ENCODE measurements at places on chromosomes 12 and 14. TPM values are rescaled to one million over a fixed set of nuclear protein-coding genes. Genes with fewer than 3 reads are reported as not detected.

GRCh38 chr14:90639641-90640040, 176.6 kb downstream of the TTC7B start:
- no peak for DNase-seq
- no peaks in the 10 kb centered on the region for H3K27me3 ChIP-seq
- H3K4me1 ChIP-seq = peaks cover 41% of the 10 kb centered on the region
- no peak overlapping the region for H3K4me3 ChIP-seq
- no peaks in the 10 kb centered on the region for H3K36me3 ChIP-seq
- H3K27ac ChIP-seq = peak overlapping the region; percentile 77

GRCh38 chr12:124774462-124775167, 89.0 kb downstream of the SCARB1 start:
- H3K4me3 ChIP-seq = peak overlapping the region; percentile 11
- H3K27me3 ChIP-seq = no peaks in the 10 kb centered on the region
- no peak overlapping the region for H3K27ac ChIP-seq

DNA sequence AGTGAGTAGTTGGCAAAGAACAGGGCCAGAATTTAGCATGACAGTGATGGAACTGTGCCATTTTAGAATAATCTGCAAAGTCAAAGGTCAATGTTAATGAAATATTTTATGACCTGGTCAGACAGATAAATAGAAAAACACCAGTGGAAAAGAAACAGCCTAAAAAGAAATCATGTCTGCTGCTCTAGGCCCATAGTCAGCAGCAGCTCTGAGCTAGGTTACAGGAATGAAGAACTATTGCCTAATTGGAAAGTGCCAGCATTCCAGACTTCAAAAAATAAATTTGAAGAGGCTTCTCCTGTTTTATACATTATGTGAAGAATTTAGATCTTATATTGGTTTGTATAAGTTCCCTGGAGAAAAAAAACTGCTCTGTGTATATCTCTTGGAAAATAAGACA, 9.8 kb downstream of the NPC2 start:
- H3K27me3 ChIP-seq = no peaks in the 10 kb centered on the region
- H3K4me1 ChIP-seq = no peaks in the 10 kb centered on the region
- peaks cover 77% of the 10 kb centered on the region for H3K36me3 ChIP-seq
- no peak overlapping the region for H3K4me3 ChIP-seq

DNA sequence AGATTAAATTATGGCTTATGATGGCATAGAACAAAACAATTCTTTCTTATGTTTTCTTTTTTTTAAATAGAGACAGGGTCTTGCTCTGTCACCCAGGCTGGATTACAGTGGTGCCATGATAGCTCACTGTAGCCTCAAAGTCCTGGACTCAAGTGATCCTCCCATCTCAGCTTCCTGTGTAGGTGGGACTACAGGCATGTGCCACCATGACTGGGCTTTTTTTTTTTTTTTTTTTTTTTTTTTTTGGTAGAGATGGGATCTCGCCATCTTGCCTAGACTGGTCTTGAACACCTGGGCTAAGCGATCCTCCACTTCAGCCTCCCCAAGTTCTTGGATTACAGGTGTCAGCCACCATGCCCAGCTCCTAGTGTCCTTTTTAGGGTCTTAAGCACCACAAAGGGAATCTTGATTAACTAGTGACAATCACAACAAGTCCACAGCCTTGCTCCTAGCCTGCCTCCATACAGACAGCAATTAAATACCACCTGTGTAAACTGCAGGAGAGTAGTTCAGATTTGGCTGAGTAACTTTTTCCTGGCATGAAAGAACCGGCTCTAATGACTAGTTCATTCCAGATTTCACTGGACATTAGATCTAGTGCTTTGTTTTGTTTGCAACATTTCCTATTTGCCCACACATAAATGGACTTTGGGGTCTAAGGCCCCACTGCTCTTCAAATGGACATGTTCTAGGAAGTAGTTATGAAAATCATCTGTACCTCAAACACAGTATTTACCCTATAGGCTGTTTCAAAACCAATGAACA, 61.6 kb downstream of the SH2B3 start:
- peaks cover 15% of the 10 kb centered on the region for H3K4me1 ChIP-seq
- no peak overlapping the region for H3K4me3 ChIP-seq
- peak overlapping the region; percentile 51 for H3K27ac ChIP-seq
- no peak for DNase-seq

DNA sequence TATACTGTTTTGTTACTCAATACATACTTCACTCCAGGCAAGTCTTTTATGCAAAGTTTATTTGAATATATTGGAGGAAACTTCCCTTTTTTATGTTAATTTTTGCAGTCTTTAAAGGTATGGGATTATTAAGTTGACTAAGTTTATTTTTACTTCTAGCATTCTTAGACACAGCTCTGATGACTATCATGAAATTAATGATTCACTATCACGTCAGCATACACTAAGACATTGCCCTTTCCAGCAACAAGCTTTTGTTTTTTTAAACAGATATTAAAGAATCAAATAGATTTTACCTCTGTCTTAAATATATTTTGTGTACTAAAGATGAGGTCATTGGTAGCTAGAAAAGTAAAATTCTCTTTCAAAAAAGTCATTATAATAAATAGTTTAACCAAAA, 52.1 kb downstream of the DERA start:
- no peak overlapping the region for H3K4me3 ChIP-seq
- no peak for DNase-seq
- no peak overlapping the region for H3K27ac ChIP-seq
- peaks cover 75% of the 10 kb centered on the region for H3K36me3 ChIP-seq

GRCh38 chr12:7373226-7373625, 69.4 kb downstream of the ACSM4 start:
- no peaks in the 10 kb centered on the region for H3K36me3 ChIP-seq
- no peak overlapping the region for H3K27ac ChIP-seq
- H3K4me3 ChIP-seq = no peak overlapping the region

DNA sequence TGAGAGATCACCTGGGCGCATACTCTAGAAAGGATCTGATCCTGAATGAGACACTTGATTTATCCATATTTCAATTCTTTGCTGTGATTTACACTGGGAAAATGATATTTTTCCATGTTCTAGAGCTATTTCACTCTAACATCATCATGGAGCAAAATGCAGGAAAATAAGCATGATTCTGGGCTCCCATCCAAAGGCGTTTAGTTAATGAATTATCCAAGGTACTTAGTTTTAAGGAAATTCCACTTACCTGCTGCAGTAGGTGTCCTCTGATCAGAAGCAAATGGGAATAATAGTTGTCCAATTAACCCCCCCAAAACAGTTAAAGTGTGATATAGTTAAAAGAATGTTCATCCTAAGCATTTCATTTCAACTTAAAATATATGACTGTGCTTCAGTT, 204.5 kb upstream of the PRKD1 start:
- H3K4me3 ChIP-seq = no peak overlapping the region
- H3K4me1 ChIP-seq = no peaks in the 10 kb centered on the region
- H3K27ac ChIP-seq = no peak overlapping the region
- no peaks in the 10 kb centered on the region for H3K27me3 ChIP-seq

- H3K27ac ChIP-seq = no peak overlapping the region
- H3K27me3 ChIP-seq = no peaks in the 10 kb centered on the region
- DNase-seq = no peak
- H3K4me1 ChIP-seq = no peaks in the 10 kb centered on the region
- no peak overlapping the region for H3K4me3 ChIP-seq
- no peaks in the 10 kb centered on the region for H3K36me3 ChIP-seq
These were observed 24.6 kb upstream of the SERPINA1 start for GRCh38 chr14:94412671-94413638.

GRCh38 chr14:64060648-64061096, 207.9 kb downstream of the SYNE2 start:
- H3K4me3 ChIP-seq = no peak overlapping the region
- DNase-seq = no peak
- peaks cover 8% of the 10 kb centered on the region for H3K36me3 ChIP-seq
- H3K27me3 ChIP-seq = no peaks in the 10 kb centered on the region

DNA sequence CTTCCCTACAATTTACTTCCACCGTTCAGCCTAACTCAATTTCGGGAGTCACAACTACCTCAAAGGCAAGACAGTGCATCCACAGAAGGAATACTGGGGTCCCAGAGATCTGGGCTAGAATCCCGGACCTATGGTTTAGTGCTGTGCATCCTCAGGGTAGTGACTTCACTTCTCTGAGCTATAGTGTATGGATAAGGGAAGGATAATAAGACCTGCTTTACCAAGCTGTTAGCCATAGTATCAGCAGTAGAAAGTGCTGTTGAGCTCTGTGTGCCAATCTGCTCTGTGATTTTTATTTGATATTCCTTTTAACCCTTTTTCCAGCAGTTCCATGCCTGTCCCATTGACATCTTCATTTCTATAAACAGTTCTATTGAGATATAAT, 1044.3 kb downstream of the BCL11B start:
- no peaks in the 10 kb centered on the region for H3K4me1 ChIP-seq
- H3K4me3 ChIP-seq = no peak overlapping the region
- peaks cover 4% of the 10 kb centered on the region for H3K27me3 ChIP-seq
- DNase-seq = no peak
- H3K36me3 ChIP-seq = no peaks in the 10 kb centered on the region

- no peak overlapping the region for H3K4me3 ChIP-seq
- H3K27ac ChIP-seq = no peak overlapping the region
- H3K27me3 ChIP-seq = no peaks in the 10 kb centered on the region
- H3K36me3 ChIP-seq = no peaks in the 10 kb centered on the region
- H3K4me1 ChIP-seq = no peaks in the 10 kb centered on the region
- no peak for DNase-seq
These were observed 8.5 kb upstream of the PLEKHH1 start for GRCh38 chr14:67524634-67524963.

DNA sequence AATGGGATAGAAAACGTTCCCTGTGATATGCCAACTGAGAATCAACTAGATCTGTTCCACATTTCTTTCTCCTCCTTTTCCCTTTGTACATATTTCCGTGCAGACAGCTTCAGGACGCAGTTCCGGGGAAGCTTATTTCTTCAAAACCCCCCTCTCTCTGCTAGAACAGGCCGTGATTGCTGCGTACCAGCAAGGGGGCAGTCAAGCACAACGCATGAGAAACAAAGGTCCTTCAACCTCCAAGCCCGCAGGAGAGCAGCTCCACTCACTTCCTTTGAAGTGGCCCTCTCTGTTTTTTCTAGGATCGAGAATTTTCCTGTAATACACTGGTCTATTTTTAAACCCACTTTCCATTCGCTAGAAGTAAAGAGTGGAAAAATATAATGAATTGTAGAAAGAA, 80.8 kb downstream of the ZNF664 start:
- H3K27me3 ChIP-seq = no peaks in the 10 kb centered on the region
- H3K36me3 ChIP-seq = no peaks in the 10 kb centered on the region
- H3K4me3 ChIP-seq = no peak overlapping the region
- H3K4me1 ChIP-seq = peaks cover 7% of the 10 kb centered on the region
- H3K27ac ChIP-seq = no peak overlapping the region
- DNase-seq = no peak

GRCh38 chr12:131133015-131133905, 179.6 kb downstream of the ADGRD1 start:
- peaks cover 35% of the 10 kb centered on the region for H3K36me3 ChIP-seq
- H3K4me3 ChIP-seq = no peak overlapping the region

- no peak for DNase-seq
- H3K36me3 ChIP-seq = peaks cover 24% of the 10 kb centered on the region
- H3K27ac ChIP-seq = no peak overlapping the region
- no peaks in the 10 kb centered on the region for H3K27me3 ChIP-seq
These were observed 127.6 kb downstream of the PAWR start for GRCh38 chr12:79563021-79563740.

- H3K4me3 ChIP-seq = no peak overlapping the region
- H3K4me1 ChIP-seq = no peaks in the 10 kb centered on the region
- H3K36me3 ChIP-seq = no peaks in the 10 kb centered on the region
- no peak overlapping the region for H3K27ac ChIP-seq
These were observed 31.1 kb upstream of the DHRS7 start for GRCh38 chr14:60196291-60196690.

GRCh38 chr12:112198120-112198733, 72.9 kb downstream of the TRAFD1 start:
- peaks cover 99% of the 10 kb centered on the region for H3K36me3 ChIP-seq
- no peaks in the 10 kb centered on the region for H3K4me1 ChIP-seq
- no peaks in the 10 kb centered on the region for H3K27me3 ChIP-seq
- H3K27ac ChIP-seq = no peak overlapping the region
- H3K4me3 ChIP-seq = no peak overlapping the region

DNA sequence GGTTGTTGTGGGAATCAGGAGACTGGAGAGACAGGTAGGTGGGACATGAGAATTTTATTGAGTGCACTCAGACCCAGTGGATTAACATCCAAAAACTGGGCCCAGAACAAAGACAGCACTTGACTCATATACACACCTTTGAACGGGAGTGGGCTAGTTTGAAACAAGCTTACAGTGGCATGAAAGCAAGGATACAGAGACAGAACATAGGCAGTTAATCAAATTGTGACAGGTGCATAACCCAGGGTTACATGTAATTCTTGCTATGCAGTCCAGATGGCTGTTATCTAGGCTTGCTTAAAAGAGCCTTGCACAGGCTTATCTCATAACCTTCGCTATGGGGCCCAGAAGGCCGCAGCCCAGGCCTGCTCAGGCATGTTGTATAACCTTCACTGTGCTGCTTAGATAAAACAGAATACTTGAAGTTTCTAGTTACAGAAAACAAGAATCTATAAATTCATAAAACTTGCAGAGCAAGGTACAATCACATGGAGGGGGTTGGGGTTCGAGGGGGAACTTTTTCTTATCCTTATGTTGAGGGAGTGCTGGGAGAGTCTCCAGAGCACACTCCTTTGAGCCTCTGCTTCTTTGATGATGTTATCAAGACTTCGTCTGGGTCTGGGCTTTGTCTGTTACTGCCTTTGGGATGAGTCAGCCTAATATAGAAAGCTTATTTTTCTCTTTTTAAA, 81.7 kb downstream of the TNFAIP2 start:
- peak overlapping the region; percentile 74 for H3K27ac ChIP-seq
- H3K4me1 ChIP-seq = peaks cover 6% of the 10 kb centered on the region
- no peak for DNase-seq
- no peaks in the 10 kb centered on the region for H3K36me3 ChIP-seq
- no peak overlapping the region for H3K4me3 ChIP-seq

GRCh38 chr12:32273063-32273522, 126.3 kb upstream of the FGD4 start:
- H3K27ac ChIP-seq = no peak overlapping the region
- no peaks in the 10 kb centered on the region for H3K36me3 ChIP-seq
- DNase-seq = no peak
- H3K4me3 ChIP-seq = no peak overlapping the region
- peaks cover 17% of the 10 kb centered on the region for H3K4me1 ChIP-seq
- no peaks in the 10 kb centered on the region for H3K27me3 ChIP-seq

GRCh38 chr14:49636866-49637265, 1.8 kb upstream of the DNAAF2 start:
- DNase-seq = no peak
- H3K27ac ChIP-seq = no peak overlapping the region
- H3K36me3 ChIP-seq = peaks cover 3% of the 10 kb centered on the region
- no peak overlapping the region for H3K4me3 ChIP-seq

The SPX gene
- total RNA-seq = 0.40 TPM

The PZP gene
- 0.06 TPM for total RNA-seq

The IL26 gene
- not detected for total RNA-seq

The YLPM1 gene
- total RNA-seq = 31.0 TPM

The ANKS1B gene
- 28.7 TPM for total RNA-seq

The KLHL33 gene
- 0.92 TPM for total RNA-seq

The TSHR gene
- not detected for total RNA-seq

The CIROP gene
- total RNA-seq = not detected

The TMEM132D gene
- not detected for total RNA-seq

The GALNT16 gene
- 5.8 TPM for total RNA-seq
